ENCODE measurements at places on chromosomes 1 and 21. TPM values are rescaled to one million over a fixed set of nuclear protein-coding genes. Genes with fewer than 3 reads are reported as not detected.
A peak's percentile ranks its signal among the peaks of the same experiment; 100 is the strongest.

Gene FBXO2
- 6.1 TPM for total RNA-seq

Gene RGS4
- total RNA-seq = not detected

GRCh38 chr1:29983321-29983720 is 740.1 kb downstream of the MATN1 start:
- DNase-seq = no peak
- no peaks in the 10 kb centered on the region for H3K27me3 ChIP-seq
- no peak overlapping the region for H3K27ac ChIP-seq
- H3K4me3 ChIP-seq = no peak overlapping the region
- H3K4me1 ChIP-seq = no peaks in the 10 kb centered on the region
- no peaks in the 10 kb centered on the region for H3K36me3 ChIP-seq

DNA sequence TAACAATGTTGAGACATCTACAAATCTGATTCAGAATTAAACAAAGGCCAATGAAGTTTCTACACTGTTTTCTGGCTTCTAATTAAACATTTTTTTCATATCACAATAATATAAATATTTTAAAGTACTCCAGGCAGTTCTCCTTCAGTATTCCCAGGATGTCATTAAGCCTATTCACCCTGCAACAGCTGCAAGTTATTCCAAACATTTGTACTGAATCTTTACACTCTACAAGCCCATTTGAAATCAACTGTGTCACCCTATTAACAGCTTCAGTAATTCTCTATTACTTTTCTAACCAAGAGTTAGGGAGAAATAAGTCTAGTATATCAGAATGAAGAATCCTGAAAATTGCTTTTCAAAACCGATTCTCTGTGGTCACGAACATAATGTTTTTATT is 124.6 kb downstream of the OLFML2B start:
- H3K4me1 ChIP-seq = no peaks in the 10 kb centered on the region
- no peaks in the 10 kb centered on the region for H3K36me3 ChIP-seq
- no peak for DNase-seq
- H3K4me3 ChIP-seq = no peak overlapping the region

DNA sequence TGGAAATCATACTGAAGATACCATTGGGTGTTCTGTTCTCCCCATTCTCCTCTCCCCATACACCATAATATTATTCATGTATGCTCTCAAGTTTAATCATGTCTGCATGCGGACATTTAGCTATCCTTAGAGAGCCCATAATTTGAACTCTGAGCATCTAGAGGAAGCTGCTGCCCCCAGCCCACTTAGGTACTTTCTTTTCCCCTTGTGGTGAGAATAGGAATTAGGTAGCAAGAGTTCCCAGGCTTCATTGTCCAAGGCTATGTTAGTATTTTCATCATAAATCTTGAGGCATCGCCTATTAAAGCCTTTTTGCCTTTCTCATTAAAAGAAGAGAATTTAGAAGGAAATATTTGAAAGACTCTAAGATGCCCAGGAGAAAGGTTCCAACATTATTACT is 96.3 kb downstream of the ROR1 start:
- H3K27ac ChIP-seq = no peak overlapping the region
- no peak overlapping the region for H3K4me3 ChIP-seq
- H3K36me3 ChIP-seq = no peaks in the 10 kb centered on the region
- H3K27me3 ChIP-seq = no peaks in the 10 kb centered on the region

Gene OR6N1
- total RNA-seq = not detected

DNA sequence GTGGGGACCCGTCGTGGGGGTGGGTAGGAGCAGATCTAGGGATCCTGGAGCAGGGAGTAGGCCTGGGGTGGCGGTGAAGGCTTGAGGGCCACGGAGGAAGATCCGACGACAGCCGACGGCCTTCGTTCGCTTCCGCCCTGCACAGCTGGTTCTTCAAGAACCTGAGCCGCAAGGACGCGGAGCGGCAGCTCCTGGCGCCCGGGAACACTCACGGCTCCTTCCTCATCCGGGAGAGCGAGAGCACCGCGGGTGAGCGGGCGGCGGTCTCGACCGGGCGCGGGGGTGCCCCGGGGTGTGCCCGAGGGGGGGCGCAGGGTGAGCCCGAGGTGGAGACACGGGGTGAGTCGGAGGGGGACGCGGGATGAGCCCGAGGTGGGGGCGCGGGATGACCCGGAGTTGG is 16.5 kb upstream of the HDAC1 start:
- no peak overlapping the region for H3K27ac ChIP-seq
- H3K4me3 ChIP-seq = no peak overlapping the region
- peaks cover 13% of the 10 kb centered on the region for H3K27me3 ChIP-seq
- no peaks in the 10 kb centered on the region for H3K36me3 ChIP-seq
- H3K4me1 ChIP-seq = no peaks in the 10 kb centered on the region

DNA sequence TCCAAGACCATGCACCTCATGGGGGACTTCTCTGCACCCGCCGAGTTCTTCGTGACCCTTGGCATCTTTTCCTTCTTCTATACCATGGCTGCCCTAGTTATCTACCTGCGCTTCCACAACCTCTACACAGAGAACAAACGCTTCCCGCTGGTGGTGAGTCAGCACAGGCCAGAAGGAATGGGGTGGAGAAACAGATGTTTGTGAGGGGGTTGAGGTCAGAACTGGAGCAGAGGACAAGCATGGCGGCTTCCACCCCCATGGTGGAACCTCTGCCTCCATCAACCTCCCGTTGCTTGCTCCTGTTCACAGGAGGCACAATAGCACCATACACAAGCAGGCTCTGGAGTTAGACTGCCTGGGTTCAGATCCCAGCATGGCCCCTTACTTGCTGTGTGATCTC is 6.9 kb upstream of the ATXN7L2 start:
- no peak overlapping the region for H3K4me3 ChIP-seq
- H3K27ac ChIP-seq = peak overlapping the region; percentile 99
- no peaks in the 10 kb centered on the region for H3K36me3 ChIP-seq
- no peaks in the 10 kb centered on the region for H3K27me3 ChIP-seq
- DNase-seq = no peak
- peaks cover 55% of the 10 kb centered on the region for H3K4me1 ChIP-seq
